ENCODE measurements at places on chromosomes 12 and 14. TPM values are rescaled to one million over a fixed set of nuclear protein-coding genes. Genes with fewer than 3 reads are reported as not detected.

DNA sequence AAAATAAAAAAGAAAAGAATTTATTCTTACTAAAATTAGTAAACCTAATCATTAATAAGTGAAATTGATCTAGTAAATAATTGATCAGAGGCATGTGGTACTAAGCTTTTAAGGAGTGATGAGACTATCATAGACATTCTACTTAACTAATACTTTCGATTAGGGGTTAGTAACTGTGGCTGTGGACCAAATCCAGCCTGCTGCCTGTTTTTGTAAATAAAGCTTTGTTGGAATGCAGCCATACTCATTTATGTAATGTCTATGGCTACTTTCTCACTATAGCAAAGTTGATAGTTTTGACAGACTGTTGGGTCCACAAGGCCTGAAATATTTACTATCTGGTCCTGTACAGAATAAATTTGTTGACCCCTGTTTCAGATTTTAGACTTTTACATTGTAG, 63.2 kb downstream of the PLEKHA5 start:
- DNase-seq, result no peak

GRCh38 chr12:4251216-4251891, 22.2 kb upstream of the CCND2 start:
- DNase-seq, result no peak

DNA sequence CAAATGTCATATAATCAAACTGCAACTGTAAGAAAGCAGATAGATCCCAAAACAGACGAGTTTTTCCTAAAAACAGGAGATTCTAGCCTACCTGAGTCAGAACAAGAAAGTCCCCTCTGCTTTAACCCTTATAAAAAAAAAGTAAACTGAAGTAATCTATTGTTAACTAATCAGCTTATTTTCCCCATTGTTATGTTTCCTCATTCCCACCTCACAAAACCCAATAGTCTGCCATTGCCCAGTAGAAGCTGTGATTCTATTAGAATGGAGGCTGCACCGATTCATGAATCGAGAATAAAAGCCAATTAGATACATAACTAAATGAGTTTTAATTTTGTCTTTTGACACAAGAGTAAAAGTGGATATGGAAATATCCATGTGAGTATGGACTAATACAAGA, 115.4 kb downstream of the MED13L start:
- no peak for DNase-seq

DNA sequence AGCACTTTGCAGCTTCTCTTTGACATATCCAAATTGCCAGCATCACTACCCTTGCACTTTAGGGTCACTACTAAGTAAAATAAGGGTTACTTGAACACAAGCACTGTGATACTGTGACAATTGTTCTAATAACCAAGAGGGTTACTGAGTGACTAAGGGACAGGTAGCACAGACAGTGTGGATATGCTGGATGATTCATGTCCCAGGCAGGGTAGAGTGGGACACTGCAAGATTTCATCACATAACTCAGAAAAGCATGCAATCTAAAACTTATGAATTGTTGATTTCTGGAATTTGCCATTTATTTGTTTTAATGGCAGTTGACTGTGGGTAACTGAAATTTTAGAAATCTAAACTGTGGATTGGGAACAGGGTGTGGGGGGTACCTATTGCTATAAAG, 218.8 kb downstream of the KITLG start:
- no peak for DNase-seq

DNA sequence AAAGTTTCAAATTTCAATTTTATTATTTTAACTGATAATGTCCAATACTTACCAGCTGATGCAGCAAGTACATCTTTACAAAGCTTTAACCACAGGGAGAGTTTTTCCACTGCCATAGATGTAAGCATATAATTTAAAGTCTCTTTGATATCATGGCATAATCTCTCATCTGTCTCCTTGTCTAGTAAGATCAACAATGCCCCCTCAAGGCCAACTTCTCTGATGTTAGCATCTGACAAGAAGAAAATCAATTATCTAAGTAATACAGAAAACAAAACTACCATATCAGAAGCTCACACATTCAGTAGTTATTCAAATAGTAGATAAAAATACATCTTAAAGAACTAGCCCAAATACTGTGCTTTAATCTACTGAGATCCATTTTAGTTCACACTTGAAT, 94.2 kb downstream of the HEATR5A start:
- no peak for DNase-seq

- DNase-seq, result no peak
Observed at GRCh38 chr12:95037906-95038305, 34.4 kb upstream of the NDUFA12 start.

DNA sequence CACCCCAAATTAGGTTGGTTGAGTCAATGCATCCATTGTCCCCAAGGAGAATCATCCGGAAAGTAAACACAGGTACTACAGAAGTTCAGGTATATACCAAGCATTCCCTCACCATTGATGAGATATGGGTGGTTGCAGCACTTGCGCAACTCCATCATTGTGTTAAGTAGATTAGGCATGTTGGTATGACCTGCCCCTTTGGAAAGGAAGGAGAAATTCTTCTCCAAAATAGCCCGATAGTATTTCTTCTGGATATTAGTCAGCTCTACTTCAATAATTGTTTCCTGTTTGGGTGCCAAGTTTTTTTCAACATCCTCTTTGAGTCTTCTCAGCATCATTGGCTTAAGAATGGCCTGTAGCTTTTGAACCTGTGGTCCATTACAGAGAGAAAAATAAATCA, 21.3 kb upstream of the SUPT16H start:
- no peak for DNase-seq

GRCh38 chr12:48183091-48183875, at the start of gene CCDC184:
Gene CCDC184, plus strand, starts transcription at chr12:48183644. Its CDS starts 479 bp downstream, at chr12:48184123.
- DNase-seq, result no peak

DNA sequence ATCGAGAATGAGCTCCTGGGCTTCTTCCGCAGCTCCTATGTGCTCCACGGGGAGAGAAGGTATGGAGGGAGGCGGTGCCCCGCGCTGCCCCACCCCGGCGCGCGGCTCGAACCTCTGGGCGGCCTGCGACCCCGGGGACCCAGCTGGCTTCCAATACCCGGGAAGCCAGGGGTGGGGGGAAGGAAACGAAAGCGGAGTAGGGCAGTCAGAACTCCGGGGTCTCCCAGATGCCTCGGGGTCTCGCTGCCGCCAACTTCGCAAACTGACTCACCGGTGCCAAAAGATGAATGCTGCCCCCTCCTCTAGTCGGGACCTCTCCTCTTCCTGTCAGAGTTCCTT, 1.3 kb downstream of the TRHDE start:
- DNase-seq, result no peak

DNA sequence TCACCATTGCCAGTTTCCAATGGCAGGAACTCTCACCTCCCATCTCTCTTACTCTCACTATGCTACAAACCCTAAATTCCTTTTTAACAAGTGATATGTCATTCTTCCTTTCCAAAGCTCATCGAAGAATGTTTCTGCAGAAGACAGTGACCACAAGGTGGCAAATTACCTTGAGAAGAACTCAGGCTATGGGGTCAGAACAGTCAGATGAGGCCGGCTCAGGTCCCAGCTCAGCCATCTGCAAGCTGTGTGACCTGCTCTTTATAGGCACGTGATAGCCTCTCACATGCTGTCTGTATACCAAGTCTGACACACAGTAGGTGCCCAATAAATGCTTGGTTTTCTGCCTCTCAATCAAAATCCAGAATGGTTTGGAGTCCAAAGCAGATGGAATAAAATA, 80.7 kb downstream of the FOXN3 start:
- no peak for DNase-seq

DNA sequence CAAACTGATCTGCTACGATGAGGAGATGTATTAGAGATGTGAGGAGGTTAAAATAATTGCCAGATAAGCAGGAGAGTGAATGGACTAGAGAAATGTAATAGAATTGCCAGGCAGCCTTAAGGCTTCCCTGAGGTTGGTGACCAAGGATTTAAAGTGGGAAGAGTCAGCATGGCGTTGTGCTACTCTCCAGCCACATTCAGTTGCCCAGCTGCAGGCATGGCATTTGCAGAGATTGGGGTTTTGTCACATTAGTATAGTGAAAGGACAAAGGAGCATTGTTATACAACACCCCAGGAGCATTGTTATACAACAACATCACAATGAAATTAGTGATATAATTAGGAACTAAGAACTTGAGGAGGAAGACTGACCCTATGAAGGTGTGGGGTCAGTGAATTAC, 31.7 kb downstream of the MARK3 start:
- no peak for DNase-seq

Gene B4GALNT1
- total RNA-seq, result 0.27 TPM

Gene CMKLR1
- 0.19 TPM for total RNA-seq

Gene PRIMA1
- 1.1 TPM for total RNA-seq

Gene ACSM4
- not detected for total RNA-seq

Gene KLRC1
- total RNA-seq, result 4.8 TPM

Gene SLC17A8
- total RNA-seq, result not detected

Gene PLEKHH1
- 7.9 TPM for total RNA-seq

Gene CACNA1C
- total RNA-seq, result 13.5 TPM

Gene TMEM233
- total RNA-seq, result not detected

Gene CDKN3
- total RNA-seq, result 25.4 TPM

All from esophagus squamous epithelium (tissue), 5 donors.